CMK (cell line): ENCODE measurements at places on chromosomes 16 and 17.

DNA sequence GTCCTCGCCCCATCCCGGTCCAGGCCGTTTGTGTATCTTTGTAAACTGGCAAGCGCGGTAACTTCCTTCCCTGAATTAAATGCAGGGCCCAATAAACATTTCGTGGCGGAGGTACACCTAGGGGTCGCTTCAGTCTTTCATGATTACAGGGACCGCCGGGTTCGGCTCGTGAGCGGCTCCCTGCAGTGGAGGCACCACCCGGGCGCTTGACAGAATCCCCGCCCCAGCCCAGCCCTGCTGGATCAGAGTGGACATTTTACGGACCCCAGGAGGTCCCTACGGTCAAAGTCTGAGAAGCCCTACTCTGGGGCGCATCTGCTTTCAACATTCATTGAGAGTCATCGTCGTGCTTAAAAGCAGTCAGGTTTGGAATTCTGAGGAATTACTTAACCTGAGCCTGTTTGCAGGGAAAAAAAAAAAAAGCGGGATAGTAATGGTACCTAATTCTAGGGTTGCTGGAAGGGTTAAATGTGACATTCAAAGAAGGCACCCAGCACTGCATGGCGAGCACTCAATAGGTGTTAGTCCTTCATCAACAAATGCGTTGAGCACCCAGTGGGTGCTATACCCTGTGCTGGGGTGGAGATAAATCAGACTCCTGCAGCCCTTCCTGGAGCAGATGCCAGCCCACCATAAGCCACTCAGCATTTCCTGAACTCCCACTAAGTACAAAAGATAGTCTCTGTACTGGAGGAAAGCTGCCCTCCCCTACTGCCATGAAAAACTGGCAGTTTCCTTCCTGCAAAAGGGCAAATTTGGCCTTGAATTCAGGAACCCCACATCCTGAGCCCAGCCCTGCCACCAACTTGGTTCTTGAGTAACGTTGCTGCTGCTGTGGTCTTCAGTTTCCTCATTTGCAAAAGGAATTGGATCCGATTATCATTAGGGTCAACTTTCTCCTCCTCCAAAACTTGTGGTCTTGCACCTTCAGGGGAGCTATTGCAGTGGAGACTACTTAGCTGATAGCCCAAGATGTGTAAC lies 658 bp upstream of the DUSP3 start:
- no peak for DNase-seq

DNA sequence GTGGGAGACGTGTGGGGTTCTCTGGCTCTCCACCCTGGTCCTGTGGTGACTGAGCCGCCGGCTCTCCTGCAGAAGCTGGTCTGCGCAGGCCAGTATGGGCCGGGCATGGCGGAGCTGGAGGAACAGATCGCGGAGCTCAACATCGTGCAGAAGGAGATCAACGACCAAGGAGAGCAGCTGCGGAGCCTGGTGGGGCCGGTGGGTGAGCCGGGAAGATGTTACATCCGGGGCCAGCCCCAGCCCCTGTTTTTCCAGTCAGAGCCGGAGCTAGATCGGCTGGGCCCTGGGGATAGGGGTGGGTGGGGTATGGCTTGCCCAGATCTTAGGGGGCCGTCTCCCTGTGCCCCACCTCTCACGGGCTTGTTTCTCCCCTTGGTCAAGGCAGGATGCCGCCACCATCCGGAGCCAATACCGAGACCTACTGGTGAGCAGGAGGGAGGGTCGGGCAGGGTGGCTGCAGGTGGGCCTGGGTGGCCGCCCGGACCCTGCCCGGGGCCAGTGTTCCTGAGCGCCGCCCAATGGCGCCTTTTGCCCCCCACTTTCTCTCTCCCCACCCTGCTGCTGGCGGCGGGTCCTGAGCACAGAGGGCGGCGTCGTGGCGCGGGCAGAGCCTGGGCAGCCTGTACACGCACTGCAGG lies 5.0 kb downstream of the EVPLL start:
- no peak for DNase-seq

GRCh38 chr17:45233423-45233924 lies 11.8 kb downstream of the FMNL1 start:
- no peak for DNase-seq

- DNase-seq: no peak
These were observed 1.9 kb downstream of the SLC16A3 start for GRCh38 chr17:82230609-82231311.

GRCh38 chr17:66491213-66491612 lies 188.8 kb downstream of the PRKCA start:
- DNase-seq: no peak

DNA sequence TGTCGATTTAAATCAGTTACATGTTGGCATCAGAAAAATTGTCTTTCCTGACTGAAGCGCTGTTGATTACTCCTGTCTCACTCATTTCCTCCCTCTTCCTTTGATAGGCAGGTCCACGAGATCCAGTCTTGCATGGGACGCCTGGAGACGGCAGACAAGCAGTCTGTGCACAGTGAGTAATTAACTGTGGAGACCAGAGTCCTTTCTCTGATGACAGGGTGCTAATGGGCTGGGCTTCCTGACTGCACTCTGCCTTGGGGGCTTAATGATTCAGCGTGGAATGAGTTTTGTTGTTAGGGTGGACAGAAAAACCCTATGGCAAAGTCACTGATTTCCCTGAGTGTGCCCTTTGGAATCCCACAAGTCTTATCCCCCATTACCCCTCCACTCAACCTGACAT lies 6.5 kb downstream of the GOSR2 start:
- DNase-seq: no peak

- DNase-seq: no peak
These were observed 17.3 kb downstream of the FAM83G start for GRCh38 chr17:18987230-18987610.

- DNase-seq: no peak
These were observed 25.8 kb downstream of the ABCC1 start for GRCh38 chr16:15975172-15975571.

- no peak for DNase-seq
These were observed 48.1 kb downstream of the ARHGAP17 start for GRCh38 chr16:24967074-24967473.

DNA sequence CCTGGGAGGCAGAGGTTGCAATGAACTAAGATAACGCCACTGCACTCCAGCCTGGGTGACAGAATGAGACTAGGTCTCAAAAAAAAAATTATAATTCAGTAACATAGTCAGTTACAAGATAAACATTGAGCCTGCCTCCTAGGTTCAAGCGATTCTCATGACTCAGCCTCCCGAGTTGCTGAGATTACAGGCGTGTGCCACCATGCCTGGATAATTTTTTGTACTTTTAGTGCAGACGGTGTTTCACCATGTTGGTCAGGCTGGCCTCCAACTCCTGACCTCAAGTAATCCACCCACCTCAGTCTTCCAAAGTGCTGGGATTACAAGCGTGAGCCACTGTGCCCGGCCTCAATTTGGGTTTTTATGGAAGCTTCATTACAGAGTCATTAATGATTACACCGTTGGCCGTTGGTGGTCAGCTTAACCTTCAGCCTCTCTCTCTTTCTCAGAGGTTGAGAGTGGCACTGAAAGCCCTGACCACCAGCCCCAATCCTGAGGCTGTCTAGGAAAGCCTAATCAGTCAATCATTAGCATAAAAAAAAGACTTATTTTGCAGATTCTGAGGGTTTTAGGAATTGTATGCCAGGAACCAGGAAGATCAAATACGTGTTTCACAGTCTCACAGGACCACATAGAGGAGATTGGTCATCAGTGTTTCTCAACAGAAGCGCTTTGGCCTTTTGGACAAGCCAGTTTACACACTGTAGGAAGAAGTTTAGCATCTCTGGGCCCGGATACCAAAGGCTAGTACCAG lies 1.3 kb upstream of the LRRC37A3 start:
- DNase-seq: no peak

GRCh38 chr16:84739349-84740124 lies 39.7 kb downstream of the USP10 start:
- DNase-seq: no peak

- no peak for DNase-seq
These were observed 9.8 kb downstream of the CLN3 start for GRCh38 chr16:28482026-28482425.

GRCh38 chr16:57536306-57537193 lies at the start of gene CCDC102A:
TSS of gene CCDC102A (minus strand) at chr16:57536571. CDS start at chr16:57529177, 7,394 bp downstream.
- no peak for DNase-seq

DNA sequence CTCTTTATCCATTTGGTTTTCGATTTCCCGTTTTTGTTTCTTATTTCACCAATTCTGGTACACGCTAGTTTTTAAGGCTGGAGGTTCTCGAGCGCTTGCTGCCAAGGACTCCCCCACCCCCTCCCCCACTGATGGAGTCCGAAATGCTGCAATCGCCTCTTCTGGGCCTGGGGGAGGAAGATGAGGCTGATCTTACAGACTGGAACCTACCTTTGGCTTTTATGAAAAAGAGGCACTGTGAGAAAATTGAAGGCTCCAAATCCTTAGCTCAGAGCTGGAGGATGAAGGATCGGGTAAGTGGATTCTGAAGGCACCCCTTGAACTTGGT lies 825 bp downstream of the RPTOR start:
- no peak for DNase-seq

GRCh38 chr17:59190806-59191205 lies 19.0 kb upstream of the SMG8 start:
- no peak for DNase-seq

GRCh38 chr17:146546-146945 lies 9.2 kb downstream of the SCGB1C2 start:
- no peak for DNase-seq

DNA sequence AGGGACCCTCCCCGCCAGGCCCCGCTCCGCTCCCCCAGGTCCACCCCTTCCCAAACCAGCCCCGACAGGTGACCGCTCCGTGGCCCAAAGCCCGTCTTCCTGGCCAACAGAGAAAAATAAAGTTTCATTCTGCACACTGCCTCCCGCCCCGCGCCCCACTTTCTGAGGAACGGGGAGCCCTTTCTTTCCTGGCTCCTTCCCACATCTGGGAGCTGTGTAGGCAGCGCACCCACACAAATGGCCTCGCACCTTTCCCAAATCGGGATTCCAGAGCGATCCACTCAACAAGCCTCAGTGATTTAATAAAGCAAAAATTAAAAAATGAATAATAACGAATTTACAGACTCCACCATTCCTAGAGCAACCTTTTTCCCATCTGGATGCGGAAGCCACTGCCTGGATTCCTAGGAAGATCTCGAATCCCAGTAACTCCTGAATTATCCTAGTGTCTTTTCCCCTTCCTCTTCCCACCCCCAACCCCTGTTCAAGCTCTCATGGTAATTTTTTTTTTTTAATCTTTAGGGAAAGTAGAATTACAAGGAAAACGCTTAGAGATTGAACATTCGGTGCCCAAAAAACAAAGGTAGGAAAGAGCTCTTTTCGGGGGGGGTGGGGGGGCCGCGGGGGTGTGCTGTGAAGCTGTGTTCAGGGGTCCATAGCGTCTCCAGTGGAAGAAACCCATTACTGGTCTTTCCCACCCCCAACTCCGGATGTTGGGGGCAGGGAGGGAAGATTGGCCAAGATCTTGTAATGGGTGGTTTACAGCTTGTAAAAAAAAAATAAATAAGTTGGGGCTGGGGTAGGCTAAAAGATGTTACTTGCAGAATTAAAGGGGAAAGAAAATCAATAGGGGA lies 1.6 kb downstream of the IGF2BP1 start:
- no peak for DNase-seq

DNA sequence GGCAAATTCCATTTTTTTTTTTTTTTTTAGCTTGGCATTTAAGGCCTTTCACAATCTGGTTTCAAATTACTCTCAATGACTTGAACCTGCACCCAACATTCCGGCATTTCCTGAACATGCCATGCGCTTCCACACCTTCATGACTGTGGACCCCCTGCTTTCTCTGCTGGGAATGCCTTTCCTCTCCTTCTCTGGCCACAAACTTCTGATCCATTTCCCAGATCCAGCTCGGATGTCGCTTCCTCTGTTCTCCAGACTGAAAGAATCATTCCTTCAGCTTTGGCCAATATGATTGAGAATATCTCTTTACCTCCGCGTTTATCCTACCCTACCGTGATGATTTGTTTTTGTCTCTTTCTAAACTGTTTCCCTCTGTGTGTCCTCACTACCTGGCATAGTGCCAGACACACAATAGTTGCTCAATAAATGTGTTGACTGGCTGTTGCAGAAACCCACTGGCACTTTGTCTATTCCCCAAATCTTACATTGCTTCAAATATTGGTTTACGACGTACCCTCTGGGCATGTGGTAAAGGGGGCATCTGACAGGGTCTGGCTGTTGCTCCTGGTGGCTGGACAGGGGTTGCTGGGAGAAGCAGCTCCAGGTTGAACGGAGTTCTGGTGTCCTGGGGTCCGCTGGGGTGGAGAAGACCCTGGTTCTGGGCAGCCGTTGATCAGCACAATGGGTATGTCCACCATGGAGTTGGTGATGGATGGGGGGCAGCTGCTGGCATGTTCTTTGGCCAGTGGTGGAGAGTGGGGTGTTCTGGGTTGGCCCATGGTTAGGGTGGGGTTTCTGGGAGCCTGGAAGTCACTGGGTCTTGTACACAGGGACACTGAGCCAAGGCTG lies 14.7 kb downstream of the TNS4 start:
- no peak for DNase-seq

DNA sequence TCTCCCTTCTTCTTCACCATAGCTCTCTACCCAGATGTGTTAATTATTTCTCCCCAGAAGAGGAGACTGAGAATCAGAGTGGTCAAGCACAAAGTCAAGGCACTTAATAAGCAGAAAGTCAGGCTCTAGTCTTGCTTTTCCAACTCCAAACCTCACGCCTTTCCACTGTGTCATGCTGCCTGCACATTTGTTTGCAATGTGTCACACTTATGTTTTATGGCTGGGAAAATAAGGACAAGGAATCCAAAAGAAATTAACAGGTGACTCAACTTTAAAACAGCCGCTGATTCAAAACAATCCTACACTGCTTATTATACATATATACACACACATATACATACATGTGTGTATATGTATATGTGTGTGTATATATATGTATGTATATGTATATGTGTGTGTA lies 255.7 kb upstream of the DYNLRB2 start:
- no peak for DNase-seq

DNA sequence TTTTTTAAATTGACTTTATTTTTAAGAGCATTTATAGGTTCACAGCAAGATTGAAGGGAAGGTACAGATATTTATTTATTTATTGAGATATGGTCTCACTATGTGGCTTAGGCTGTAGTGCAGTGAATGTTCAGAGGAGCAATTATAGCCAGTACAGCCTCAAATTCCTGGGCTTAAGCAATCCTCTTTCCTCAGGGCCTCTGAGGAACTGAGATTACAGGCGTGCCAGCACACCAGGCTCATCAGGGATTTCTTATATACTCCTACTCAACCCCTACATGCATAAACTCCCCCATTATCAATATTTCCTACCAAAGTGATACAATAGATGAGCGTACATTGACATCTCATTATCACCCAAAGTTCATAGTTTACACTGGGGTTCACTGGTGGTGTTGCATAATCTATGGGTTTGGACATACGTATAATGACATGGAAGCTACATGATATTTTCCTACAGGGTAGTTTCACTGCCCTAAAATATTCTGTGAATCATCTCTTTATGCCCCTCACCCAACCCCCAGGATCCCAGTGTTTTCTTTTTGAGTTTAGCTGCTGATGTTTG lies 33.5 kb downstream of the HS3ST3B1 start:
- no peak for DNase-seq
